ENCODE measurements at places on chromosomes 4 and X.

GRCh38 chr4:186724864-186725468 is 1.3 kb upstream of the FAT1 start:
- DNase-seq, result no peak

DNA sequence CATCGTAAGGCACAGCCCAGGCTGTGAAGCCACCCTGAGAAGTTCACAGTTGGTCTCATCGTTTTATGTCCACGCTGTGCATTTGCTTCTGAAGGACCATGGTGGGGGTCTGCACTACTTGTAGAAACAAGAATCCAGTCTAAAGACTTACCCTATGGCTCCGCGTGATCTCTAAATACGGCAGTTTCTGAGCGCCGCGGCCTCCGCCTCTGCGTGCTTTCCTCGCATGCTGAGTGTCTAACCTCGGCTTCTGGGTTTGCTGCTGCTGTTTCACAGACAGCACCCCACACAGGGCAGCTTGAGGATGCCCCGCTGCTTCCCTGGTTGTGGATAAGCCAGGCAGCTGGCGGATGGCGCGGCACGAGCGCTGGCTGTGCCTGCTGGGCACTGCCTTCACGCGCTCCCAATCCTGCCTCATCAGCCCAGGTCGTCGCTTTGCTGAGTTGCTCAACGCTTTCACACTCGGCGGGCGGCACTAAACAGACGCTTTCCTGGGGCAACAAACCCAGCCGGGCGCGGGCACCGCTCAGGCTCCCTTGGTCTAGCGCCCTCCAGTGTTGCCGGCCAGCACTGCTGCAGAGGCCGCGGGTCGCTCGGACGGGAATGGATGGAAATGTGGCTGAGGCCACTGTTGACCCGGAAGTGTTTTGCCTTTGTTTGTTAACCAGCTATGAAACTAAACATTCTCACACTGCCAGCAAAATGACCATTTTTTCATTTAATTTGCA is 39.2 kb downstream of the FGFRL1 start:
- DNase-seq, result no peak

GRCh38 chr4:79225360-79225759 is 100.5 kb downstream of the NAA11 start:
- peak; percentile 54 for DNase-seq

DNA sequence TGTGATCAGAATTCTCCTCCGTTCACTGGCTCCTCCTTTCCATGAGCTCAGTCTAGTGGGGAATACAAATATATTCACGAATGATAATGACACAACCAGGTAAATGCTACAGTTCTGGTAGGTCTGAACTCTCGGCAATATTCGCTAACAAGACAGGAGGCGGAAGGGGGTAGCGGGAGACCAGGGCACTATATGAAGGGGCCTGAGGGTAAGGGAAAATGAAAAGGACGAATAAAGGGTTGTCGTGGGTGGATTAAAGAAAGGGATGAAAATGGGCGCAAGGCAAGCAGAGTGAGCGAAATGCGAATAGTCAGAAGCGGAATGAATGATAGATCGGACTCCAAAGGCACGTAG is 743 bp downstream of the NKAP start:
- no peak for DNase-seq

- peak; percentile 49 for DNase-seq
Observed at GRCh38 chr4:3818371-3818770, 52.2 kb downstream of the ADRA2C start.

GRCh38 chr4:2338754-2339457 is 77.0 kb upstream of the MXD4 start:
- no peak for DNase-seq

- no peak for DNase-seq
Observed at GRCh38 chr4:182746876-182747275, 170.3 kb downstream of the DCTD start.

DNA sequence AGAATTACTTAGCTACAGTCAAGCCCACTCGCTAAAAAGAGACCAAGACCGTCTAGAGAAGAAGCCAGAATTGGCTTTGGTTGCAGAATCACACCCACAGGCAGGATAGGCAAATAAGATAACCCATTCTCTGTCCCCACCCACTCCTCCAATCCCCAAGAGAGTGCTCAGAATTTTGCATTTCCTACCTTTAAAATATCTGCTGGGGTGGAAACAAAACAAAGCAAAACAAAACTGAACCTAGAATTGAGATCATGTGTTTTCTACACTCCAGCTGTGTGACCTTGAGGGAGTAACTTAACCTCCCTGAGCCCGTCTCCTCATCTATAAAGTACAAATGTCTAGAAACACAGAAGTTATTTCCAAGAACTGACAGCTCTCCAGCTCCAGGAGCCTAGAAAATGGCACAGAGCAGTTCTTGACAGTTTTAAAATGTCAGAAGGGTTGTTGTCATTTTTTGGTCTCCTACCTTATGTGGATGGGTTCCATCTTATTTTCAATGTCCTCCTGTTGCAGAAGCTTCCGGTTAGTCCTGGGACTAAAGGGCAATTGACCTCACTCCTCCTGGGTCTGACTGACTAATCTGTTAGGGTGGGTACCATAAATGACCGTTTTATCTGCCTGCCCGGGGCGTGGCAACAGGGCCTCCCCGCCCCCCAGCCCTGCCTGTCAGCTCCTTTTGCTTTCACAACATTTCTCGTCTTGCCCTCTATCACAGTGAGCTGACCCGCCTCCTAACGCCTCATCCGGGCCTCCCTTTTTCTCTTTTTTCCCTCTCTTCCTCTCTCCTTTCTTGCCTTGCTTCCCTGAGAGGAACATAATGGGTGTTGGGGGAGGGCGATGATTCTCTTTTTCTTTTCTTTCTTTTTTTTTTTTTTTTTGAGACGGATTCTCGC is 114.0 kb downstream of the RBM47 start:
- no peak for DNase-seq

- DNase-seq, result no peak
Observed at GRCh38 chr4:113146876-113147358, 97.5 kb downstream of the ANK2 start.

- no peak for DNase-seq
Observed at GRCh38 chr4:137664046-137664387, 131.7 kb upstream of the PCDH18 start.

Data from DMS 273 treated with DMSO at 0.1 percent for 48 hours (cell line).